Left lung (tissue), 14 donors: ENCODE measurements at places on chromosomes 12 and 14. TPM values are rescaled to one million over a fixed set of nuclear protein-coding genes. Genes with fewer than 3 reads are reported as not detected.
A peak's percentile ranks its signal among the peaks of the same experiment; 100 is the strongest.

- H3K4me3 ChIP-seq: no peak overlapping the region
- H3K36me3 ChIP-seq: no peaks in the 10 kb centered on the region
- no peak for DNase-seq
- no peaks in the 10 kb centered on the region for H3K4me1 ChIP-seq
- no peaks in the 10 kb centered on the region for H3K27me3 ChIP-seq
These were observed 96.3 kb downstream of the ST8SIA1 start for GRCh38 chr12:22238211-22238610.

GRCh38 chr12:15848606-15849005, 33.6 kb upstream of the STRAP start:
- H3K27me3 ChIP-seq: no peaks in the 10 kb centered on the region

Gene PTCSC3
- 2.9 TPM for total RNA-seq

DNA sequence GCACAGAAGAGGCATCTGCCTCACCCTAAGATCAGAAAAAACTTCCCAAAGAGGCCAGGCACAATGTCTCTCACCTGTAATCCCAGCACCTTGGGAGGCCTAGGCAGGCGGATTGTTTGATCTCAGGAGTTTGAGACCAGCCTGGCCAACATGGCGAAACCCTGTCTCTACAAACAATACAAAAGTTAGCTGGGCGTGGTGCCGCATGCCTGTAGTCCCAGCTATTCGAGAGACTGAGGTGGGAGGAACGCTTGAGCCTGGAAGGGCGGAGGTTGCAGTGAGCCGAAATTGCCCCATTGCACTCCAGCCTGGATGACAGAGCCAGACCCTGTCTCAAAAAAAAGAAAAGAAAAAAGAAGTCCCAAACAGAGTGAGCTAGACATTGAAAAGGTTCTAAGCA, 4.5 kb downstream of the ZBTB1 start:
- H3K27ac ChIP-seq: no peak overlapping the region
- no peaks in the 10 kb centered on the region for H3K27me3 ChIP-seq
- no peak for DNase-seq
- H3K4me3 ChIP-seq: no peak overlapping the region

Gene ZDHHC17
- total RNA-seq: 32.1 TPM

Gene RDH16
- total RNA-seq: 0.20 TPM

- H3K4me1 ChIP-seq: no peaks in the 10 kb centered on the region
- H3K27ac ChIP-seq: no peak overlapping the region
- DNase-seq: no peak
- no peaks in the 10 kb centered on the region for H3K36me3 ChIP-seq
- no peak overlapping the region for H3K4me3 ChIP-seq
These were observed 48.7 kb downstream of the DLK1 start for GRCh38 chr14:100775351-100775830.

DNA sequence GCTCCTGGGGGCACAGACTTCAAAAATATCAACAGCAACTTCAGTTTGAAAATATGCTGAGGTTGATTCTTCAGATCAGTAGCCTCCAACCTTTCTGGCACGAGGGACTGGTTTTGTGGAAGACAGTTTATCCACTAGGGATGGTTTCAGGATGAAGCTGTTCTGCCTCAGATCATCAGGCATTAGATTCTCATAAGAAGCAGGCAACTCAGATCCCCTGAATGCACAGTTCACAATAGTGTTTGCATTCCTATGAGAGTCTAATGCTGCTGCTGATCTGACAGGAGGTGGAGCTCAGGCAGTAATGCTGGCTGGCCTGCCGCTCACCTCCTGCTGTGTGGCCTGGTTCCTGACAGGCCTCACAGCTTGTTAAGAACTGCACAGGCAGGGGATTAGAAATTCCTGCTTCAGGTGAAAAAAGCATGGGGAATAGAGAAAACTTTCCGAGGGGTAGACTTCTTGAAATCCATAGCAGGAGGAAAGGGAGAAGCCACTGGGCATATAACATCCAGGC, 12.8 kb downstream of the EPYC start:
- H3K4me1 ChIP-seq: no peaks in the 10 kb centered on the region
- H3K27me3 ChIP-seq: no peaks in the 10 kb centered on the region
- no peak overlapping the region for H3K4me3 ChIP-seq

- no peak overlapping the region for H3K4me3 ChIP-seq
- no peak for DNase-seq
- peaks cover 5% of the 10 kb centered on the region for H3K27me3 ChIP-seq
These were observed 241.6 kb downstream of the EGLN3 start for GRCh38 chr14:33709283-33709682.

Gene SLC38A4
- total RNA-seq: 1.5 TPM

Gene APOLD1
- total RNA-seq: 8.9 TPM

Gene CLEC12A
- total RNA-seq: 10.9 TPM

DNA sequence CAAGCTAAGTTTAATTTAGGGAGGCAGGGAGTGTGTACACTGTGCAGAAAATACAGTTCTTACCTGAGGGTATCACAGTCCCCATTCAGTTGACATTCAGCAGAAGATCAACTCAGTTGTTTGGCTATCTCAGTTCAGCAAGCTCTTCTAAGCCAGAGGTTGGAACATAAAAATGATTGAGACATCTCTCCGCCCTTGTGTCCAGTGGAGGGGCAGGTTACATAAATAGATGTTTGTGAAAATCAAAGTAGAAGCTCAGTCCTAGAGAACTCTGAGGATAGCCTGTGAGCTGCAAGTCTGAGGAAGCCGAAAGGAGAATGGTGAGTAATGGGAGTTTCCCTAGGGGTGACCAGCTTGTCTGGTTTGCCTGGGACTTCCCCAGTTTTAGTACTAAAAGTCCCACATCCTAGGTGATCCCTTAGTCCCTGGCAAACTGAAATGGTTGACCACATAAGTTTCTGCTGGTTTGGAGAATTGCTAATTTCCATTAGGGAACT, 251.4 kb upstream of the ATP2B1 start:
- H3K4me1 ChIP-seq: no peaks in the 10 kb centered on the region
- no peaks in the 10 kb centered on the region for H3K36me3 ChIP-seq
- H3K4me3 ChIP-seq: no peak overlapping the region
- no peaks in the 10 kb centered on the region for H3K27me3 ChIP-seq
- H3K27ac ChIP-seq: no peak overlapping the region

DNA sequence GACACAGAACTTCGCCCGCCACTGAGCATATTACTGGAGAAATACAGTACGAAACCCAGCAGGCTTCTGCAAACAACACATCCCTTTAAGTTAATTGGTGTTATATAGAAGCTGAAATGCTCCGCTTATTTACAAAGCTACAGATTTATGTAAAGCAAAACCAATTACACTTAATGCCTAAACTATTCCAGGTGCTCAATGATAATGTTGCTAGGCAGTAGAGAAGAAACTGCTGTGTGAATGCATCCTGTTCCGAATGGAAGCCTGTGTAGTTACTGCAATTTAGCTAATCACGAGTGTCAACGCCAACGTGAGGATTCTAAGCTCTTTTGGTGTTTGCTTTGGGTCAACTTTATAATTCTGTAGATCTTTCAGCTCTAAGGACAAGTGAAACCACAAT, 89.8 kb downstream of the SLC15A5 start:
- no peaks in the 10 kb centered on the region for H3K27me3 ChIP-seq
- H3K27ac ChIP-seq: no peak overlapping the region
- H3K36me3 ChIP-seq: no peaks in the 10 kb centered on the region
- H3K4me3 ChIP-seq: no peak overlapping the region
- no peaks in the 10 kb centered on the region for H3K4me1 ChIP-seq

Gene HAL
- 7.1 TPM for total RNA-seq

DNA sequence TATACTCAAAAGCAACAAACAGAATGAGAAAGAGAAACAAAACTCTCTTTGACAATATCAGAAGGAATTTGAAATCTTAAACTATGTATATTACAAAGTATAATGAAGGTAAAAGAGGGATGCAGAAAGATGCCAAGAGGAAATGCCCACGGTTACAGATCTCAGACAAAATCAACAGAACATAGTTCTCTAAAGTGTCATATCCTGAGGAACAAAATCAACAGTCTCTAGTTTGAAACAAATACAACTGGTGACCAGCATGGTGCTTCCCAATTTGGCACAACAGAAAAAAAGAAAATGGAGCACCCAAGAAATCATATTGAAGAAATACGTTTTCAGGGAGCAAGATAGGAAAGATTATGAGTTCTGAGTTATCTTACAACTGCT, 116.5 kb downstream of the METTL25 start:
- H3K27ac ChIP-seq: no peak overlapping the region
- H3K4me3 ChIP-seq: no peak overlapping the region
- H3K27me3 ChIP-seq: no peaks in the 10 kb centered on the region
- H3K36me3 ChIP-seq: peaks cover 12% of the 10 kb centered on the region
- H3K4me1 ChIP-seq: no peaks in the 10 kb centered on the region

Gene GPRC5A
- total RNA-seq: 1,562 TPM

DNA sequence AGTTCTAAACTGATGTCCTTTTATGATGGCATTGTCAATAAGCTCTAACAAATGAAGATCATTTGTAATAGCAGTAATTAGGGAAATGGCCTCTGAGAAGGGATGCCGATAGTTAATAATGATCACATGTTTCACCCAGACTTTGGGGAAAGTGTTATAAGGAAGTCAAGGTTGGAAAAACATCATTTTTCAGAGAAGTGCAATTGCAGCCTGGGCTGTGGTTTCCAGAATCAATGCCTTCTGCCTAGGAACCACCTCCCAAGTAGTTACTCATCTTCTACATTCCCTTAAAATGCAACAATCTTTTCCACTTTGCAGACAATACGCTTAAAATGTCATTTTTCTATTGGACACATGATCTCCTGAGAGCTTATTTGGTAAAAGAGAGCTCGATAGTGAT, 879 bp downstream of the EDDM3A start:
- H3K36me3 ChIP-seq: no peaks in the 10 kb centered on the region
- no peak overlapping the region for H3K4me3 ChIP-seq
- no peak for DNase-seq
- H3K4me1 ChIP-seq: no peaks in the 10 kb centered on the region
- no peak overlapping the region for H3K27ac ChIP-seq

Gene TESPA1
- 1.2 TPM for total RNA-seq

GRCh38 chr14:23327947-23328744, 6.9 kb downstream of the PABPN1 start:
- DNase-seq: peak; percentile 84
- no peak overlapping the region for H3K27ac ChIP-seq
- peaks cover 4% of the 10 kb centered on the region for H3K4me1 ChIP-seq
- H3K4me3 ChIP-seq: no peak overlapping the region
- H3K27me3 ChIP-seq: no peaks in the 10 kb centered on the region

- H3K4me3 ChIP-seq: no peak overlapping the region
- H3K4me1 ChIP-seq: no peaks in the 10 kb centered on the region
- no peak overlapping the region for H3K27ac ChIP-seq
These were observed 122.3 kb upstream of the DIO3 start for GRCh38 chr14:101439023-101439422.

Gene TSPAN19
- 5.4 TPM for total RNA-seq

Gene OR4K1
- not detected for total RNA-seq

GRCh38 chr14:60094306-60094897, 2.7 kb downstream of the PCNX4 start:
- no peak overlapping the region for H3K27ac ChIP-seq
- peaks cover 26% of the 10 kb centered on the region for H3K4me1 ChIP-seq
- H3K36me3 ChIP-seq: no peaks in the 10 kb centered on the region
- DNase-seq: no peak

GRCh38 chr12:68317047-68317667, 15.0 kb downstream of the MDM1 start:
- H3K4me3 ChIP-seq: no peak overlapping the region
- no peak overlapping the region for H3K27ac ChIP-seq

DNA sequence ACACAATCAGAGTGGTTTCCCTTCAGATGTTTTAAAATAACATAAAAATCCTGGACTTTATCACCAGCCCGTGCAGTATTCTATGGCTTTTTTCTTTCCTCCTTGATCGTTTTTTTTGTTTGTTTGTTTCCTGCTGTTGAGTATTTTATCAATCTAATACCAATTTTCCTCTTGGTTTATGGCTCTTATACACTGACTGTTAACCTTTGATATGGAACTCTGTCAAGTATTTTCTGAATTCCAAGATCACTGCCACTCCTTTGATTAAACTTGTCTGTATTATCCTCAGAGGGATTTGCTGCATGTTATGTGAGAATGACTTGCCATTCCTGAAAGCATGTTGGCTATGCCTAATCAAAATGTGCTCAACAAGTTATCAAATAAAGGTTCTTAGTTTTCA, 88.4 kb downstream of the PELI2 start:
- H3K27me3 ChIP-seq: no peaks in the 10 kb centered on the region
- no peak for DNase-seq
- no peak overlapping the region for H3K27ac ChIP-seq
- peaks cover 7% of the 10 kb centered on the region for H3K4me1 ChIP-seq
- no peak overlapping the region for H3K4me3 ChIP-seq

DNA sequence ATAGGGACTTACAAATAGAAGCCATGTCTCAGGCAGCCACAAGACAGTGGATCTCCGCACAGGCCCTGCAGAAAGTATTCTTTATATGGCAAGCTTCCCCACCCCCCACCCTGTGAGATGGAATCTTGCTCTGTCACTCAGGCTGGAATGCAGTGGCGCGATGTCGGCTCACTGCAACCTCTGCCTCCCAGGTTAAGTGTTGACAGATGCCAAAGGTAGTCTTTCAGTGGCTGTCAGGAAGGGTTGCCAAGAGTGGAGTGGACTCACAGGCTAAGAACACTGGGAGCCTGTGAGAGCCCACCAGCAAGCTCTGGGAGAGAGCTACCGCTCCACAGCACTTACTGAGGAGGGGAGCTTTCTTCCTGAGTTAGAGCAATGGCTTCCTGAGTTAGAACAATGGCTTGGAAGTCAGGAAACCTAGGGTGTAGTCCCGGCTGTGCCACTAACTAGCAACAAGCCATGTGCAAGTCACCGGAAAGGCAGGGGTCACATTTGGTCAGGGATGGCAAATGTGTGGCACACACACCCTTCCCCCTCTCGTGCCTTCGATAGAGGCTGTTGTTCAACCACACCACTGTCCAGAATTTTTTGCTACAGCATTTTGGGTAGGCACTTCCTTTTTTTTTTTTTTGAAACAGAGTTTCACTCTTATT, 2.6 kb downstream of the RNASE1 start:
- no peak overlapping the region for H3K4me3 ChIP-seq
- H3K27me3 ChIP-seq: no peaks in the 10 kb centered on the region
- no peaks in the 10 kb centered on the region for H3K36me3 ChIP-seq
- no peaks in the 10 kb centered on the region for H3K4me1 ChIP-seq
- peak overlapping the region; percentile 74 for H3K27ac ChIP-seq
- peak; percentile 66 for DNase-seq

DNA sequence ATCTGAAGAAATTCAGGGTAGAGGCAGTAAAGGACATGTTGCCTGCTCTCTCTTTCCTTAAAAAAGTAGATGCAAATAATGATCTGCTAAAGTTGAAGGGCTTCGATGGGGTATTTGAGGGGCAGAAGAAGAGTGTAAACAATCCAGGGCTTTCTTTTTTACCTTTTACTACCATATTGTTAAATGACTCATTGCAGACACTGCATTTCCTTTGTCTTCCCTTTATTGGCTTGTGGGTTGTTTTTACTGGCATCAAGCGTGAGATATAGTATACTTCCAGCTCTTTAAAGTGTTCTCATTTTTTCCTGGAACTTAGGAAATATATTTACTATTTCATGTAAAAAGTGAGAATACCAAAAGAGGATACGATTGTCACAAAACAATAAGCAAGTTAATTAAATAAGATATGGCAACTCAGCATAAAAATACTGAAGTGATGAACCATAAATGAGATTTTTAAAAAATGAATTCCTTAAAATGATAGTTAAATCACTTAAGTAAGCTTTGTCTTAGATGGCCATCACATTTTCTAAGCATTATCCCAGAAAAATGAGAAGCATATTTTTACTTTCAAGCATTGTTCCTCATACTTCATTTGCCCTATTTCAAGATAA, 72.3 kb upstream of the KRAS start:
- no peaks in the 10 kb centered on the region for H3K4me1 ChIP-seq
- no peaks in the 10 kb centered on the region for H3K36me3 ChIP-seq
- H3K27me3 ChIP-seq: no peaks in the 10 kb centered on the region
- no peak overlapping the region for H3K27ac ChIP-seq

Gene CMTM5
- total RNA-seq: 0.71 TPM
